ENCODE measurements at places on chromosomes 1 and 21.

- DNase-seq, result no peak
Observed at GRCh38 chr1:107100331-107100984, 40.4 kb upstream of the NTNG1 start.

DNA sequence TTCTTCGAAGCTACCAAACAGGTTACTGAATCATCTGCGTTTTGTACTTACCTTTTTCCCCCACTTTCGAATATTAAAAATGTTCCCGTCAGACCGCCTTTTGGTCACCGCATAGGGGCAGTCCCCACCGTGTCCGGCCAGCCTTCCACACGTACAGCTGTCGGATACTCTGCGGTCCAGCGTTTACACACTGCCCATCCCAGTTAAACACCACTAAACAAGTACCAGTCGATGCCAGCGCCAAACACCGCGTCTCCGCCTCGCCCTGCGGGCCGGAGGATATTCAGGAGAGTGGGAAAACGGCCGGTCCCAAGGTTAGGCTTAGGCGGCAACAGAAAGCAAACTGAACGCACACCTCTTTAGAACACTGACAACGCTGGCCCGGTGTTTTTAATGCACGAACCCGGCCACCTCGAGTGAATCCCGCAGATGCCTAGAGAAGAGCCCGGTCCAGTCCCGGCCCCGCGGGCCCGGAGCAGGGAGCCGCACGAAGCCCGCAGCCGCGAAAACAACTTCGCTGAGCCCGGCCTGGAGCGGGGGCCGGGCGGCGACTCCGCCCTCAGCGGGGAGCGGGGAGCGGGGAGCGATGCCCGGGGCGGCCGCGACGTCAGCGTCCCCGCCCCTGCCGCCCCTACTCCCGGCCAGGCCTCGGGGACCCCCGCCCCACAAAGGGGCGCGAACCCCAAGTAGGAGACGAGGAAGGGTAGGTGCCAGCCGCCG, 730 bp upstream of the PHF13 start:
- peak; percentile 60 for DNase-seq

- peak; percentile 99 for DNase-seq
Observed at GRCh38 chr1:8137481-8138244, 111.6 kb upstream of the ERRFI1 start.

- peak; percentile 71 for DNase-seq
Observed at GRCh38 chr1:147902253-147902845, at the start of gene GJA8. GJA8 (plus strand) TSS chr1:147902795; CDS start chr1:147907956, 5,161 bp downstream.

- no peak for DNase-seq
Observed at GRCh38 chr1:1320666-1321448, 3.6 kb downstream of the INTS11 start.

GRCh38 chr1:212007886-212008285, 27.5 kb downstream of the INTS7 start:
- DNase-seq, result no peak

Data from M059J (cell line).